ENCODE measurements at places on chromosomes 4 and X. TPM values are rescaled to one million over a fixed set of nuclear protein-coding genes. Genes with fewer than 3 reads are reported as not detected.

Gene CXCL1
- 5.6 TPM for polyA plus RNA-seq

Gene CLGN
- polyA plus RNA-seq = not detected

Gene PCSK1N
- not detected for polyA plus RNA-seq

Gene KIAA1210
- not detected for polyA plus RNA-seq

Gene HTN3
- not detected for polyA plus RNA-seq

Gene MXRA5
- polyA plus RNA-seq = not detected

Gene ZNF185
- polyA plus RNA-seq = 39.1 TPM

Gene TLR8
- polyA plus RNA-seq = 48.5 TPM

Gene SAGE1
- not detected for polyA plus RNA-seq

Gene NAA15
- 8.8 TPM for polyA plus RNA-seq

- H3K4me1 ChIP-seq = no peaks in the 10 kb centered on the region
- no peak for DNase-seq
- H3K4me3 ChIP-seq = no peak overlapping the region
- H3K36me3 ChIP-seq = no peaks in the 10 kb centered on the region
- H3K27ac ChIP-seq = no peak overlapping the region
Observed at GRCh38 chr4:18981234-18981615, 959.7 kb upstream of the LCORL start.

DNA sequence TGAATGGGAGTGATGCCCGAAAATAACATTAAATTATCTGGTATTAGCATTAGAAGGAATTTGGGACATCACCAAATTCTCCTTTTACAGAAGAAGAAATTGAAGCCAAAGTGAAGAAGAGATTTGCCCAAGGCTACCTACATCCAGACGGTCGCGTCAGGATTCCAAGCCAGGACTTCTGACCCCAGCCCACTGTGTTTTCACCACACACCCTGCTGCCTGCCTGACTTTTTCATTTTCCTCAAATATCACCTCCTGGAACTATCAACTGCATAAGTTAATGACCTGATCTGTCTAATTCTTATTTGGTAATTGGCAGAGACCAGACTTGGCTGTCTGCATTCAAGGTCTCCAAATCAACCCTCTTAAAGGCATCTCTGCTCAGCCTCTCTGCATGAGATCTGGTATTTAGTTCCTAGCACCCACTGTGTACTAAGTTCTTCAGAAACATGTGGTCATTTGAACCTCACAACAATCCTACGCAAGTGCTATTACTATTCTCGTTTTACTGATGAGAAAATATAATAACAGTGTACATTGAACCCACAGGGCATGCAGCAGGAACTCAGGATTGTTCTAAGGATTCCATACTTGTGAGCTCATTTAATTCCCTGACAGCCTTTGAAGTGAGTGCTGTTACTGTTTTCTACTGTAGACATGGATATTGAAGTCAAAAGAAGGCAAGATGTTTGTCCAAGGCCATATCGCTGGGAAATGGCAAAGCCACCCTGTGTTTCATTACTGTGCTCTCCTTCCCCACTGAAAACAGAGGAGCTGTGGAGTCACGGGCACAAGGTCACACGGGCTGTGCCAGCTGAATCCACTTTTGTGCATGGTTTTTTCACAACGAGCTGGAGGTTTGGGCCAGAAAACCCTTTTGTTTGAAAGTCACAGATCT lies 195.2 kb upstream of the C1QTNF7 start:
- no peaks in the 10 kb centered on the region for H3K36me3 ChIP-seq
- no peak for DNase-seq
- no peak overlapping the region for H3K4me3 ChIP-seq
- no peak overlapping the region for H3K27ac ChIP-seq

GRCh38 chr4:40314951-40315350 lies 20.2 kb upstream of the CHRNA9 start:
- H3K36me3 ChIP-seq = no peaks in the 10 kb centered on the region
- H3K4me1 ChIP-seq = peaks cover 35% of the 10 kb centered on the region
- H3K4me3 ChIP-seq = no peak overlapping the region
- no peak overlapping the region for H3K27ac ChIP-seq
- peak; percentile 95 for DNase-seq

DNA sequence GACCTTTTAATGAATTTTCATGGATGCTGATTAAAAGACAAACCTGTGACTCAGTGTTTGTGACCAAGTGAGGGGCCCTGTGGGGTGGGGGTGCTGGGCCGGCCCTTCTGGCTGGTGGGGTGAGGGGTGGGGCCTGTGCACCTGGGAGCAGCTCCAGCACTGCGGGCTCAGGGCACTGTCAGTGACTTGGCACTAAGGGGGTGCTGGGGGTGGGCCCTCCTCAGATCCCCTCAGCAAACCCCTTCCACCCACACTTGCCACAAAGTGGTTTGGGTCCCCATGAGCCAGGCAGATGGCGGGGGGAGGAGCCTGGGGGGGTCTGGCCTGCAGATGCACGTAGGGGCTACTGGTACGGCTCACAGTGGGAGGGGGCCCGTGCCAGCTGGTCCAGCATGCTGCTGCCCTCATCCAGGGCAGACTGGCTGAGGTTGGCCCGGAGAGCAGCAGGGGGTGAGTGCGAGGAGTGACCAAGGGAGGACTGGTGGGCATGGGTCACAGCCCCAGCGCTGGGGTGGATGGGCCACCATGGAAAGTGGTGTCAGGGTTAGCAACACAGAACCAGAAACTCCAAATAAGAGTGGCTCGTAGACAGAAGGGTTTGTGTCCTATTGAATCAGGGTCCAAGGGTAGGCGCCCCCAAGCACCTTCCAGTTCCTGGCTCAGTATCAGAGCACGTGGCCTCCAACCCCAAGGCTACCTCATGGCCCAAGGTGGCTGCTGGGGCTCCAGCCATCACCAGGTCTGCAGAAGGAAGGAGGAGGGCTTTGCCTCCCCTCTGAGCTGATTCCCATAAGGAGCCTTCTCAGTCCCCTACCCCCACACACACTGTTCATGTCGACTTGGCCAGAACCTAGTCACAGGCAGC lies 10.1 kb downstream of the NKX1-1 start:
- H3K36me3 ChIP-seq = peaks cover 35% of the 10 kb centered on the region
- H3K4me1 ChIP-seq = no peaks in the 10 kb centered on the region
- no peaks in the 10 kb centered on the region for H3K27me3 ChIP-seq
- no peak overlapping the region for H3K4me3 ChIP-seq
- no peak for DNase-seq

DNA sequence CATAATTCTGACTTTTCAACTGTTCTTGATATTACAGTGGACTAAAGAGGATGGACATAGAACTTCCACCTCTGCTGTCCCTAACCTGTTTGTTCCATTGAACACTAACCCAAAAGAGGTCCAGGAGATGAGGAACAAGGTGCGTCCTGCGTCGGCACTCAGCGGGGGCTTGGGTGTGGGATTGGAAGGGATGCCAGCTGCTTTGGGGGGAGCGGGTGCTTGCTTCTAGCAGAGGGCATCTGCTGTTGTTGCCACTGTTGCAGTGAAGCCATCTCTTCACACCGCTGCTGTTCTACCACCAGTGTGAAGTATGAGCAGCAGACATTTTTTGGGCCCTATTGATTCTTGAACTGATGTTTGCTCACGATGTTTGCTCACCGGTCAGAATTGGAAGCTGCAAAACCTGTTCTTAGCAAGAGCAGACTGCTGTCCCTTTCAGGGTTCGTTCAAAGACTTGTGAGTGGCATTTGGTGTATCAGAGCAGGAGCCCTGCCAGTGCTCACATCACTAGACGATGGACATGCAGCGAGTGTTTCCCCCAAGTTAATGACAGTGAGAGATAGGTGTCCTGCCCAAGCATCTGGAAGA lies 55.4 kb downstream of the NOP14 start:
- no peaks in the 10 kb centered on the region for H3K4me1 ChIP-seq
- no peak overlapping the region for H3K4me3 ChIP-seq
- H3K27ac ChIP-seq = peak overlapping the region; percentile 14

GRCh38 chr4:145153904-145154298 lies 26.5 kb downstream of the OTUD4 start:
- H3K4me1 ChIP-seq = no peaks in the 10 kb centered on the region
- H3K27ac ChIP-seq = no peak overlapping the region
- no peaks in the 10 kb centered on the region for H3K27me3 ChIP-seq
- H3K4me3 ChIP-seq = no peak overlapping the region

GRCh38 chrX:150159537-150159936 lies 203.6 kb upstream of the MAMLD1 start:
- H3K27me3 ChIP-seq = no peaks in the 10 kb centered on the region
- no peaks in the 10 kb centered on the region for H3K36me3 ChIP-seq
- no peak for DNase-seq
- H3K4me3 ChIP-seq = no peak overlapping the region

DNA sequence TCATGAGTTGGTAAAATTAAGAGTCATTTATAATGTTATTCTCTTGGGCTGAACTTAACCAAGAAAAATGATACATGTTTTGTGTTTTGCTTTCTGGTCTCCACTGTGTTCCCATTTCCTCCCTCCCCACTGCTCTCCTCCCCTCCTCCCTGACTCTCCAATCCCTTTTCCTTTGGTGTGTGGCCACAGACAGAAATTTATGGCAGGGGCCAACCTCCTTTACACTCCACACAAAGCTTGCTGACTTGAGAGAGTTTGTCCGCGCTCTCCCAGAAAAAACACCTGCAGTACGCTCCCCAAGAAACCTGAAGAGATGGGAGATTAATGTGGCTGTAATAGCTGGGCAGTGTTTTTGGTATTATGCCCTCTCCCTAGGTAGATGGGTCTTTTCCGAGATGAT lies 88.9 kb downstream of the ALPK1 start:
- H3K27ac ChIP-seq = no peak overlapping the region
- H3K27me3 ChIP-seq = no peaks in the 10 kb centered on the region
- no peak overlapping the region for H3K4me3 ChIP-seq
- no peaks in the 10 kb centered on the region for H3K4me1 ChIP-seq

- no peaks in the 10 kb centered on the region for H3K36me3 ChIP-seq
- peak overlapping the region; percentile 83 for H3K27ac ChIP-seq
- H3K27me3 ChIP-seq = no peaks in the 10 kb centered on the region
- peaks cover 97% of the 10 kb centered on the region for H3K4me1 ChIP-seq
Observed at GRCh38 chrX:154727418-154727817, 23.5 kb downstream of the GAB3 start.

- H3K36me3 ChIP-seq = no peaks in the 10 kb centered on the region
- no peak for DNase-seq
- H3K27ac ChIP-seq = no peak overlapping the region
- no peak overlapping the region for H3K4me3 ChIP-seq
Observed at GRCh38 chr4:7390336-7390735, 44.4 kb downstream of the PSAPL1 start.

- no peaks in the 10 kb centered on the region for H3K27me3 ChIP-seq
- peaks cover 2% of the 10 kb centered on the region for H3K4me1 ChIP-seq
- H3K36me3 ChIP-seq = no peaks in the 10 kb centered on the region
- H3K4me3 ChIP-seq = no peak overlapping the region
- no peak for DNase-seq
Observed at GRCh38 chrX:38371641-38372040, 19.2 kb downstream of the OTC start.

- H3K4me3 ChIP-seq = no peak overlapping the region
- H3K36me3 ChIP-seq = peaks cover 4% of the 10 kb centered on the region
- no peak for DNase-seq
- no peaks in the 10 kb centered on the region for H3K4me1 ChIP-seq
- H3K27ac ChIP-seq = no peak overlapping the region
Observed at GRCh38 chr4:56937262-56937661, 29.6 kb downstream of the REST start.

- H3K27ac ChIP-seq = no peak overlapping the region
- H3K4me3 ChIP-seq = no peak overlapping the region
- no peak for DNase-seq
- no peaks in the 10 kb centered on the region for H3K36me3 ChIP-seq
- H3K27me3 ChIP-seq = no peaks in the 10 kb centered on the region
Observed at GRCh38 chr4:90852237-90852636, 725.0 kb downstream of the CCSER1 start.

DNA sequence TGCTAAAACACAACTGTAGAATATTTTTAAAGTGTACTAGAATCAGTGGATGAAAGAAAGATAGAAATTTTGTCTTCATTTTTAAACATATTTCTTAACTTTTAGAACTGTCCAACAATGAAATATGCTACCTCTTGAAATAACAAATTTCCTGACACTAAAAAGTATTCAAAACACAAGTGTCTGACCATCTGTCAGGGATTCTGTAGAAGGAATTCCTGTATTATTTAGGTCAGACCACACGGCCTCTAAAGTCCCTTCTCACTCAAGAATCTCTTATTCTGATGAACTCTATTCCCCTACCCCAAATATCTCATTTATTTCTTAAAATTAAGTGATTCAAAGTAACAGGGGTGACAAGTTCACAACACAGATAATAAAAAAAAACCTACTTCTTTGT lies 99.1 kb downstream of the MAML3 start:
- no peak for DNase-seq
- H3K4me1 ChIP-seq = peaks cover 54% of the 10 kb centered on the region
- H3K36me3 ChIP-seq = no peaks in the 10 kb centered on the region

- H3K36me3 ChIP-seq = no peaks in the 10 kb centered on the region
- DNase-seq = no peak
- no peak overlapping the region for H3K4me3 ChIP-seq
- H3K4me1 ChIP-seq = no peaks in the 10 kb centered on the region
- H3K27ac ChIP-seq = no peak overlapping the region
- no peaks in the 10 kb centered on the region for H3K27me3 ChIP-seq
Observed at GRCh38 chr4:113051361-113051760, 1.9 kb downstream of the ANK2 start.

DNA sequence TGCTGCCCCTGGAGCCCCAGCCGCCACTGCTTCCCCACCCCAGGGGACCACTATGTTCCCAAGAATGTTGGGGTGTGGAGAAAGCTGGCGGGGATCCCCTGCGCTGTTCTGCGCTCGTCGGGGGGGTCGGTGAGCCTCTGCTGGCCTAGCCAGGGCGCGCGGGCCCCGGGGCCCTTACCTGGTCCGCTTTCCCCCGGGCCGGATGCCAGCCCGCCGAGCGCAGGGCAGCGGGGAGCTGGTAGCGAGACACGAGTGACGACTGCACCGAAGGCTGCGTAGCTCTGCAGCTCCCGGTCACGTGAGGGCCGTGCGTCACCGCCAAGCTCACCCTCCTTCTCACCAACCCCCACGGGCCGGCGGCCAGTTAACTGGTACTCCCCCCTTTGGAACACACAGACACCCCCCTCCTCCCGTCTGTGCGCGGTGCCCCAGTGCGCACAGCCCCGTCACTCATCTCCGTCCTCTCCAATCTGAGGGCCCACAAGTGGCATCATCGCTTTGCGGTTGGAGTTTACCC lies at the start of gene BEX1:
Gene BEX1, minus strand, starts transcription at position 254 of the 517 bp plus-strand sequence. CDS start 897 bp downstream, outside the sequence.
- no peaks in the 10 kb centered on the region for H3K27me3 ChIP-seq
- no peak within 1 kb of the TSS for H3K27ac ChIP-seq
- H3K36me3 ChIP-seq = no peaks in the 10 kb centered on the region
- DNase-seq = peak; percentile 1
